ENCODE measurements at places on chromosomes 7 and 10.

DNA sequence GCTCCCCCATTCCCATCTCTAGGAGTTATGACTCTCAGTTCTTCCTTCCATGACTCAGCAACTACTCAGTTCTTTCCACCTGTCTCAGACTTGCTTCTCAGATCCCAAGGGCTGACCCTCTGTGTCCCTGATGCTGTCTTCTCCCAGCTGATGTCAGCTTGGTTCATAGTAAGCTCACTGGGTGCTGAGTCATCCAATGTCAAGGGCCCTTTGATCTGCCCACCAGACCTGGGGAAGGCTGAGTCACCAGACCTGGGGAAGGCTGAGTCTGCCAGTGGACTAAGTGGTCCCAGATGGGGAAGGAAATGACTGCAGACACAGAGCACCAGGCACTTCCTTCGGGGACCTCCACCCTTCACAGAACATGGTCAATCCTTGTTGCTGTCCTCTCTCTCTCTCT lies 76.1 kb upstream of the ZEB1 start:
- DNase-seq: peak; percentile 98

GRCh38 chr10:95798096-95798855 lies 42.3 kb downstream of the ENTPD1 start:
- DNase-seq: peak; percentile 60

DNA sequence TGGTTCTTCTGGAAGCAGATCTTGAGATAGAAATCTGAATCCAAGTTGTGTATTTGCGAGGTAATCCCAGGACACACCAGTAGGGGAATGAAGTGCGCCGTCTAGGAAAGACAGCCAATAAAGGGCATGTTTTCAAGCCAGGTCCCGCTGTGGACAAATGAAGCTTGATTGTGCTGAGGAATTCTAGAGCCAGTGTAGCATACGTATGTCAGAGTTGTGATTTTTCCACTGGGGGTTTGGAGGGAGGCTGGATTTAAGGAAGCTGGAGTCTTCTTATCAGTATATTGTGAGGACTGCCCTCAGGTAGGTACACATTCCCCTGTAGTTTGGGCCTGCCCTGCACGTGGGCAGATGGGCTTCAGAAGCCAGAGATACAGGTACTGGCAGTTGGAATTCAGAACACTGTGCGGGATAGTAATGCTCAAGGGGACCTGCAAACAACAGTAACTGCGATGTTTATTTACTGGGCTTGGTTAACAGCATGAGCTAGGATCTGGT lies 50.9 kb downstream of the GALNT11 start:
- DNase-seq: no peak

DNA sequence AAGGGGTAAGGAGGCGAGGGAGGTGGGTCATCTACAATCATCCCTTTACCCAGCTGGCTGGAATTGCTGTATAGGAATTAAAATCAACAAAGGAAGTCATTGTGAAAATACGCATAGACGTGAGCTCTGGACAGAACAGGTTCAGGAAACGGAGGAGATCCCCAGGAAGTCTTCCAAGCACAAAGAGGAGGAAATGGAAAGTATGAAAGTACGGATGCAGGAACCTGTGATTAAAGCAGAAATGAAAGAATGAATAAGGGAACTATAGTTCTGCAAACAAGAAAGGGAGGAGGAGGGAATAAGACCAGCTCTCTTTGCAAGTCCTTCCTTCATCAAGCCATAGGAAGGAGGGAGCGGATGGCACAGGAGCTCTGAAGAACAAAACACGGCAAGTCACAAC lies 61.8 kb downstream of the PYROXD2 start:
- DNase-seq: no peak

GRCh38 chr10:77673515-77674140 lies 36.0 kb upstream of the KCNMA1 start:
- DNase-seq: no peak

DNA sequence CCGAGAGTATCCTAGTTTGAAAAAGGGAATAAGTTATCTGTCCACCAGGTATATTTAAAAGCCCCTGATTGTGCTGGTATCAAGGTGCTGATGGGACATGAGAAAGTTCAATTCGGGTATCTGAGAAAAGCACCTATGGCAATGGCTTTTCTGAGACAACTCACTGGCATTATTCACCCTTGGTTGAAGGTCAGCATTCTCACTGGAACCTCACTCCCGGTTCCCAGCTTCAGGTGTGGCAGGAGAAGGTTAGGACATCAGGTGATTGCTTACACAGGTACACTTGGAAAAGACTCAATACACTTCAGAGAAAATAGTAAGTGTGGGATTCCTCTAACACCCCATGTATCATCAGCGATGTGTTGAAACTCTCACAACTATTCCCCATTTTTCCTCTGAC lies 643.1 kb downstream of the INHBA start:
- no peak for DNase-seq

DNA sequence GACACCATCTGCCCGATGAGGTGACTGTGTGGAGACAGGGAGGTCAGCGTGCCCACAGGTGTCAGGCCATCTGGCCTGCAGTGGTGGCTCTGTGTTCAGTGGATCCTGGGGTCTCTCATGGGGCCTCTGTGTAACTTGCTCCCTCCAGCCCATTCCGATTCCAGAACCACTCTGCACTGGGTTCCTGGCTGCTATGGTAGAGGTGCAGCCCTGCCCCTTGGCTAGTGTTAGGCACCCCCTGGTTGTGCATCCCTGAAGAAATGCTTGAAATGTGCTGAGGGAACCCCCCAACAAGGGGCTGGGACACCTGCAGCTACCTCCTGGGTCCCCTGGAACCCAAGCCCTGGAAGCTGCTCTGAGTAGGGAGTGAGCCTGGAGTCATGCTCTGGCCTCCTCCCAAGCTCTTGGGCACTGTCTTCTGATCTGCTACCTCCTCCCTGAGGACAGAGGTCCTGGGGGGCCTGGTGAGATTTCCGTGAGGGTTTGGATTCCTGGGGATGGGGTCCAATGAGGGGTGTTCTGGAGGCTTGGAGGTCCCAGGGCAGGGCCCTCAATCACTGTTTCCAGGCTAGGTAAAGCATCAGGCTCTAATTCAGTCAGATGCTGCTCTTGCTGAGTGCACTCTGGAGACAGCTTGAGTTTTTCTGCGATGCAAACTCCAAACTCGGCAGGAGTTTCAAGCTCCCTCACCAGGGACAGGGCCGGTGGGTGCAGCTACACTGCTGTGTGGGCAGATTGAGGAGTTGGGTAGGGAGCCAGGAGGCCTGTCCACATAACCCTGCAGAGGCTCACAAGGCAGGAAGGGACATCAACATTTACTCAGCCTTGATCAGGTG lies 27.7 kb downstream of the RAMP3 start:
- no peak for DNase-seq

DNA sequence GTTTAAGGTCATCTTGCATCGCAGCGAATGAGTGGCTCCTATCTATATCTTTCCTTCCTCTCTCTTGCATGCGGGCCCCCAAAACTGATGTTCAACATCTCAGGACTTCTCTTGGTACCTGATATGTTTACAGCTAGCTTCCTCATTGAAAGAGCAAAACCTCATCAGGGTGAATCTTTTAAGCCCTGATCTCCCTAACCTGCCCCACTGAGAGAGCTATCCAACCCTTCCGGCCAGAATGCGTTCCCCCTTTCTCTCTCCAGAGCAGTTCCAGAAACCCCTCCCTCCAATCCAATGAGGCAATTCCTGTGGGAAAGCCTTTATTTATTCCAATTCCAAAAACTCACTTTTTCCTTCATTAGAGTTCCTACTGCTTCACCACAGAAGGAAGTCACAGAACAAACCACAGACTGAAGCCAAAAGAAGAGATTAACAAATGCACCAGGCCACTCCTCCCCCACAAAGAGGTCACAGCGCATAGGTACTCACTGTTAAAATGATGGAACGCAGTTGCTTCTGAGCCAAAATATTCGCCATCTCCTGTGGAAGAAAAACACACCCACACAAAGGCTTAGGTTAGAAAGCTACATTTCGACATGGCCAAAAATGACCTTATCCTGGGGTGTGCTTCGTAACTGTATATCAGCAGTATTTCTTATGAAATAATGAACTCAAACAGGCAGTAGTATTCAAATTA lies 232.4 kb downstream of the ELMO1 start:
- peak; percentile 7 for DNase-seq

GRCh38 chr10:97154781-97155180 lies 31.0 kb downstream of the SLIT1 start:
- DNase-seq: no peak

DNA sequence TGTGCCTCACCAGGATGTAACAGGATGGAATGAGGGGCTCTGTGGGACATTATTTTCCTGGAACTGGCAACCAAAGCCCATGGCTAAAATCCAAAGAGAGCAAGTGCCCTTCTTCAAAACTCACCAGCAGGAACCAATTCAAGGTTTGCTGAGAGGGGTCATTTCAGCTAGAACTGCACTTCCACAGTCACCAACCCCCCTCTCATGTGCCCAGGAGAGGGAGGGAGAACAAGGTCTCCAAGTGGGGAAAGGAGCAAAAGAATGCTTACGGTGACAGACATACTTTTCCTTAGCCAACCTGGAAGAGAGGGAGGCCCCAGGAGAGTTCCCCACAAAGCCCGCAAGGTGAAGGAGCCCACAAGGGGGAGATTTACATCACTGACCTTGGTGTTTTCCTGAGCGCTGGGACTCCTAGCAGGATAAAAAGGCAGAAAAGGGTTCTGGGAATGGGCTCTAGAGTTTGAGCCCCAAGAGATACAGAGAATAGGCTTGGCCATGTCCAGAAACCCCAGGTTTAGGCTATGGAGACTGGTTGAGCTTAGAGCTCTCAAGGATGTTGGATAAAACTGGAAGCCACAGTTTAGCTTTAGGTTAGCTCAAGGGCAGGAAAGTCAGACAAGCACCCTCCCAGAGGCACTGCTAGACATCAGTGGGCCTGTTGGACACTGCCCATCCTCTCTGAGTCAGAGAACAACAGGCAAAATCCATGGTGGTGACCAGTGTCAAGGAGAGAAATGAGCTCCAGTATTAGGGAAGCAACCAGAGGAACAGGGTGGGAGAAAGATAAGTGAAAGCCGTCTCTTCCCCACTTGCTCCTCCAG lies 63.9 kb upstream of the GHITM start:
- DNase-seq: no peak

GRCh38 chr7:128891942-128892269 lies 18.6 kb downstream of the KCP start:
- no peak for DNase-seq

GRCh38 chr7:131104596-131105293 lies 222.9 kb upstream of the MKLN1 start:
- no peak for DNase-seq

- peak; percentile 40 for DNase-seq
These were observed 22.7 kb upstream of the EMX2 start for GRCh38 chr10:117519879-117520278.

DNA sequence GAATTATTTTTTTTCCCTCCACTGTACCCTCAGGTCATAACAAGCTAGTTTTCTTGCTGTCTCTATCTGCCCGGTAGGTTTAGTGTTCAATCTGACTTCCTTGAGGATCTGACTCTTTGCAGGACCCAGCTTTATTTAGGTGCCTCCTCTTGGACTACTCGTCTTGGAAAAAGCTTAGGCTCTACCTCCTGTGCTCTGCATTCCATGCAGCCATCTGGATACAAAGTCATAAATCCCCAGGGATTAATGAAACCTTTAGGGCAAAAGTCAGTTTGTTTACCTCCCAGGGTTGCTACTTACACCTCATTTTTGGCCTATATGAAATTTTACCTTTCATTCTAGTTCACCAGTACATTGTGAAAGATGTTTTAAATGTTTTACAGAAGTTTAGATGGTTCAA lies 8.0 kb downstream of the STAG3 start:
- DNase-seq: no peak

- DNase-seq: peak; percentile 14
These were observed 257.6 kb upstream of the PHYHIPL start for GRCh38 chr10:58918887-58919286.

DNA sequence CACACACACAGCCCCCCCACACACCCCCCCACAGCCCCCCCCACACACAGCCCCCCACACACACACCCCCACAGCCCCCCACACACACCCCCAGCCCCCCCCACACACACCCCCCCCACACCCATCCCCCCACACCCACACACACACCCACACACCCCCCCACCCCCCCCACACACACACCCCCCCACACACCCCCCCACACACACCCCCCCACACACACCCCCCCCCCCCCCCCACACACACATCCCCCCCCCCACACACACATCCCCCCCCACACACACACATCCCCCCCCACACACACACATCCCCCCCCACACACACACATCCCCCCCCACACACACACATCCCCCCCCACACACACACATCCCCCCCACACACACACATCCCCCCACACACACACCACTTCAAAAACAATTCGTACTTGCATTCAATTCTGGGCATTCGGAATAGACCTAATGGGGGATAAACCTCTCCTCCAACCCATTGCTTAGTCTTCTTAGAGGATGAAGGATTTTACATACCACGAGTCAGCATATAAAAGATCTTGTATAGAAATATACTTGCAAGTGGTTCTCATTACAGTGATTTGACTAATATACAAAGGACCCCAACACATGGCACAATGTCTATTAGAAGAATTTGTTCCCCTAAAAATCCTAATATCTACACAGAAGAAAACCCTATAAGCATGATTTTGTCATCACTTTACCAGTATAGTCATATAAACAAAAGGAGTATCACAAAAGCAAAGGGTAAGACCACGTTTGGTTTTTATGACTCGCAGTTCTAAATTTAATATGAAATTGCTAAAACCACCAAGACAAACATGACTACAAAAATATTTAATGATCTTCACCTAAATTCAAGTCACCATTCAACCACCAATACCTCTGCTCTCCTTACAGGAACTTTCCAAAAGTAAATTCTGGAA lies 80.9 kb downstream of the DIP2C start:
- DNase-seq: peak; percentile 60

DNA sequence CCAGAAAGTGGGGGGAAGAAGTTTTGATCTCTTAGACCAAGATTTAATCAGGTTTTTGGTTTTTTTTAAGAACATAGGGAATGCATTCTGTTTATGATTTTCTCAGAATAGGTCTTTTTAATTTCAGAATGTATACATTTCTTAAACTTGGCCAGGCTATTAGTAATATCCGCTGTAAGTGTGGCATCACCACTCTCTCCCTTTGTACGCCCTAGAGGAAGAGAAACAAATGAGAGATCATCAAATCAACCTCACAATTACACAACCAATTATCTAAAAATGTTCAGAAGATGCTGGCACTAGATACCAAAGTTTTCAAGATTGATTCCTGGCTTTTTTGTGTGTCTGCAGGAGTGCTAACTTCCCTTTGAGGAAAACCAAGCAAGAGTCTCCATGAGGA lies 70.0 kb downstream of the KLF6 start:
- DNase-seq: no peak

Measured in fibroblast of upper back skin (primary cell).